Endothelial cell (in vitro differentiated cells): ENCODE measurements at places on chromosomes 7 and 10.
A peak's percentile ranks its signal among the peaks of the same experiment; 100 is the strongest.

- no peak overlapping the region for H3K4me3 ChIP-seq
- H3K36me3 ChIP-seq = peaks cover 9% of the 10 kb centered on the region
- DNase-seq = no peak
Observed at GRCh38 chr10:130407052-130407451, 270.9 kb downstream of the GLRX3 start.

DNA sequence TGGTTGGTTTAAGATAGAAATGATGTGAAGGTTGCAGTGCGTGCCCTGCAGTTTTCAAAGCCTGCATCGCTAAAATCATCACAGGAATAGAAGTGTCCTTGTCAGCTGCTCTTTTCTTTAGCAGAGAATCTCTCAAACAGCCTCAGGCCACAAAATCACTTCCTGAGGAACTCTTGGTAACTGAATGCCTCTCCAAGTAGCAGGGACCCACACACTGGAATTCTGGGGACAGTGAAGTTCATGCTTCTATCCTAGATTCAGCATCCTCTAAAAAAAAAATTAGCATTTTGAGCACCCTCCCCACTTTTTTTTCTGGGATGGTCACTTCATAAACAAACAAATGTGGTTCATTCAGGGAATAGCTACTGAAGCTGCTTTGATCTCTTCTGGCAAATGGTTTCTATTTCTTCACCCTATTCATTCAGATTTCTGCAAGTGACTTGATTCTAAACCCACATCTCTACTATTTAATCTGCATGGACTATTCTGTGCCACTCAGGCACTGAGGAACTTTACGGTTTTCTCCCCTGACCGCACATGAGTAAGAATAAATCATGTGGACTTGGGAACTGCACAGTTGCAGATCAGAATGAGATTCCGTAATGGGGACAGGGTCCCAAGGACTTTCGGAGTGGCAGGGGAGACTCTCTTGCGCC, 306.9 kb downstream of the FRMD4A start:
- no peak overlapping the region for H3K27ac ChIP-seq
- peaks cover 13% of the 10 kb centered on the region for H3K4me1 ChIP-seq
- no peak for DNase-seq

GRCh38 chr10:31768467-31768866, 160.2 kb downstream of the ARHGAP12 start:
- H3K4me3 ChIP-seq = no peak overlapping the region
- H3K27ac ChIP-seq = no peak overlapping the region
- H3K4me1 ChIP-seq = peaks cover 4% of the 10 kb centered on the region

- peaks cover 5% of the 10 kb centered on the region for H3K27me3 ChIP-seq
- H3K4me3 ChIP-seq = peak overlapping the region; percentile 52
- H3K27ac ChIP-seq = peak overlapping the region; percentile 99
- H3K4me1 ChIP-seq = peaks cover 36% of the 10 kb centered on the region
- H3K36me3 ChIP-seq = peaks cover 21% of the 10 kb centered on the region
Observed at GRCh38 chr7:105202616-105203015, 186.1 kb downstream of the SRPK2 start.

- H3K27me3 ChIP-seq = no peaks in the 10 kb centered on the region
- peaks cover 3% of the 10 kb centered on the region for H3K4me1 ChIP-seq
- peaks cover 3% of the 10 kb centered on the region for H3K36me3 ChIP-seq
- no peak overlapping the region for H3K27ac ChIP-seq
Observed at GRCh38 chr7:43592326-43592725, 9.4 kb downstream of the STK17A start.

DNA sequence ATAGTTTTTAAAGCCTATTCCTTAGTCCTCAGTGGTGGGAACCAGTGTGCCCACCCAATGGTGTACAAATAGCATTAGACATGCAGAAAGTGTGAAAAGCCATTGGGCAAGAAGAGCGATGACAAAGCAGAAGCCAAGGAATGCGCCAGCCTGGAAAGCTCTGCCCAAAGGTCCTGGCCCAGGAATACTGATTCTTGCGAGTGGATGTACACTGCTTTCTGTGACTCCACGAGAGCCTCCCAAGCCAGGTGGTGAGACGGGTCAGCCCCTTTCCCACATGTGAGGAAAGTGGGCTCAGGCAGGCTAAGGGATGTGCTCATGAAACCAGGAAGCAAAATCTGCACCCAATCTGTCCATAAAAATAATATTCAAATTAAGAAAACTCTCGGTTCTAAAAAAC, 106.6 kb downstream of the ADCY1 start:
- peaks cover 5% of the 10 kb centered on the region for H3K27me3 ChIP-seq
- DNase-seq = no peak
- H3K36me3 ChIP-seq = peaks cover 57% of the 10 kb centered on the region
- peaks cover 18% of the 10 kb centered on the region for H3K4me1 ChIP-seq
- peak overlapping the region; percentile 75 for H3K4me3 ChIP-seq

DNA sequence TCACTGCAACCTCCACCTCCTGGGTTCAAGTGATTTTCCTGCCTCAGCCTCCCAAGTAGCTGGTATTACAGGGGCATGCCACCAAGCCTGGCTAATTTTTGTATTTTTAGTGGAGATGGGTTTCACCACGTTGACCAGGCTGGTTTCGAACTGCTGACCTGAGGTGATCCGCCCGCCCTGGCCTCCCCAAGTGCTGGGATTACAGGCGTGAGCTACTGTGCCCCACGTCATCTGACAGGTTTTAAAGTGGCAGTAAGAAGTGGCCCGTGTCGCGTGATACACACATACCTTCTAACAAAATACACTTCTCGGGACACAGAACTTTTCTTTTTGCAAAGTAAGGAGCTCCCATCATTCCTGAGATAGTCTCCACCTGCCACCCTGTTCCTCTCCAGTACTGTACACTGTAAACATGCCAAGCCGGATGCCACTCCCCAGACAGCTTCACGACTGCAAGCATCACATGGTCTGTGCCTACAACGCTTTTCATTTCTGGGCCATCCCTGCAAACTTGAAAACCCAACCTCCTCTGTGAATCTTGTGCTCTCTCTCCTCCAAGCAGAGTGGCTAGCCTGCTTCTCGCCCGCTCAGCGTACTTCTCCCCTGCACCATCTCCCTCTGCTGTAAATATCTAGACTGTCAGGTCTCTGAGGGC, 256.3 kb upstream of the KLF14 start:
- no peaks in the 10 kb centered on the region for H3K36me3 ChIP-seq
- peaks cover 4% of the 10 kb centered on the region for H3K27me3 ChIP-seq
- DNase-seq = no peak
- H3K4me3 ChIP-seq = no peak overlapping the region
- peaks cover 4% of the 10 kb centered on the region for H3K4me1 ChIP-seq

DNA sequence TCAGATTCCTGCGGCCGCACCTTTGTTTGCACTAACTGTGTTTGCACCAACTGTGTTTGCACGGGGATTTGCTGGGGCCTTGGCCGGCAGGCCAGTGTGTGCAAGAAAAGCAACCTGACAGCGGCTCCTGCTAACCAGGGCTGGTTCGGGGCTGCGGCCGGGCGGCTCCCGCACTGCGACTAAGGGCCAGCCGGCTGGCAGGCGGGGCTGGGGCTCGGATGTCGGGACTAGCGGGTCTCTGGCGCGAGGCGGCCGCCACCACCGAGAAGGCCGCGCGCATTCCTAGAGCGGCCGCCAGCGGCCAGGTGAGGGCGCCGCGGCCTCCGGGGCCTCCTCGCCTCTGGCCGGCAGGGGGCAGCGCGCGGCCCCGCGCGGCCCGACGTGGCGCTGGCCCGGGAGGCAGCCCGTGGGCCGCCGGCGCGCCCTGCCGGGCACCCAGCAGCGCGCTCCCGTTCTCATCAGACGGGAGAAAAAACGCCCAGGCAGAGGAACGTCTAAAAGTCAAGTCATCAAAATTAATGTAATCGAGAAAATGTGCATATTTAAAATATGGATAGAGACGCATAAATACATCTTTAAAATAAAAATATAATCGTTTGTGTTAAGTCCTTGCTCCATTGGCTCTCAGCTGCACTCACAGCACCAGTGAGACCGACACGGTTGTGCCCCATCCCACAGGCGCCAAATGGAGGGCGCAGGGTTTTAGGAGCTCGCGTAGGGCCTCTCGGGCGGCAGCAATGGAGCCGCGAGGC, 38.5 kb downstream of the ZNF777 start:
- H3K36me3 ChIP-seq = no peaks in the 10 kb centered on the region
- no peak overlapping the region for H3K27ac ChIP-seq
- no peaks in the 10 kb centered on the region for H3K4me1 ChIP-seq
- peaks cover 5% of the 10 kb centered on the region for H3K27me3 ChIP-seq
- peak; percentile 83 for DNase-seq

DNA sequence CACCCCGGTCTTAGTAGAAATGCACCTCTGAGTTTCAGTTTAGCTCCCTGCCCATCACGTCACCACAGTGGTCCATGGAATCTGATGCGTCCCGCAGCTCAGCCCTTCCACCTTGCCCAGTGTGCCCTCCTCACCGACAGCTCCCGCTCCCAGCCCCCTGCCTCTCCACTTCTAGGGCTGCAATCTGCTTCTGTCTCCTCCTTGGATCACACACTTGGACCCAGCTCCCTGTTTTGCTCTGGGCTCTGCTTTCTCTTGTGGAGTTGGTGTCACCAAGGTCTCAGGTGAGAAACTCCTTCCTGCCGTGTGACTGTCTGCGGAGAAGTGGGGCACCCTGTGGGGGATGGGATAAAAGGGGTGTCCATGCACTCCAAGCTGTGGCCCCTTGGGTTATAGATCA, 37.9 kb downstream of the GPR26 start:
- DNase-seq = no peak
- H3K27ac ChIP-seq = no peak overlapping the region
- no peaks in the 10 kb centered on the region for H3K36me3 ChIP-seq
- H3K4me1 ChIP-seq = no peaks in the 10 kb centered on the region

GRCh38 chr10:113381981-113382509, 170.8 kb upstream of the HABP2 start:
- peaks cover 44% of the 10 kb centered on the region for H3K4me1 ChIP-seq
- H3K36me3 ChIP-seq = no peaks in the 10 kb centered on the region
- H3K4me3 ChIP-seq = peak overlapping the region; percentile 44
- DNase-seq = peak; percentile 25
- no peaks in the 10 kb centered on the region for H3K27me3 ChIP-seq

GRCh38 chr7:93836116-93836515, 54.4 kb downstream of the TFPI2 start:
- no peak overlapping the region for H3K27ac ChIP-seq
- no peaks in the 10 kb centered on the region for H3K36me3 ChIP-seq
- H3K4me3 ChIP-seq = no peak overlapping the region

DNA sequence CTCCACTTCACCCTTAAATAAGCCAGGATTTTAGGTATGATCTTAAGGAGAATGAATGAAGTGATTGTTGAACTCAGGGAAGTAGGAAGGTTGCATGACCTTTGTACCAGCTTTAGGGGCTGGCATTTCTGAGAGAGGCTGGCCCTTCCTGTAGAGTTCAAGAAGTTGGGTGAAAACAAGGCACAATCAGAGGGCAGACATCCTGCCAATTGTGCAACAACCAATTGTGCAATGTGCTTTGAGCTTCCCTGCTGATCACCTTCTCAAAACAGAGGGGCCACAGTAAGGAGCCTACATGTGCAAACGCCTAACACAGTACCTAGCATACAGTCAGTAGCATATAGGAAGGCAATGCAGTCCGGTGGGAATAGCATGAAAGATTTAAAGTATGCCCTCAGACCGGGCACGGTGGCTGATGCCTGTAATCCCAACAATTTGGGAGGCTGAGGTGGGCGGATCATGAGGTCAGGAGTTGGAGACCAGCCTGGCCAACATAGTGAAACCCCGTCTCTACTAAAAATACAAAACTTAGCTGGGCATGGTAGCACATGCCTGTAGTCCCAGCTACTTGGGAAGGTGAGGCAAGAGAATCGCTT, 5.4 kb downstream of the CPVL start:
- no peak for DNase-seq
- no peaks in the 10 kb centered on the region for H3K36me3 ChIP-seq
- H3K27ac ChIP-seq = no peak overlapping the region

- H3K36me3 ChIP-seq = peaks cover 23% of the 10 kb centered on the region
- H3K4me1 ChIP-seq = no peaks in the 10 kb centered on the region
- H3K4me3 ChIP-seq = no peak overlapping the region
- H3K27me3 ChIP-seq = peaks cover 13% of the 10 kb centered on the region
- no peak overlapping the region for H3K27ac ChIP-seq
Observed at GRCh38 chr7:157615101-157615817, 278.5 kb downstream of the DNAJB6 start.

- H3K27ac ChIP-seq = peak overlapping the region; percentile 27
- peaks cover 8% of the 10 kb centered on the region for H3K4me1 ChIP-seq
- H3K36me3 ChIP-seq = no peaks in the 10 kb centered on the region
- H3K27me3 ChIP-seq = peaks cover 7% of the 10 kb centered on the region
- H3K4me3 ChIP-seq = peak overlapping the region; percentile 89
- DNase-seq = no peak
Observed at GRCh38 chr7:148962440-148962822, 65.9 kb downstream of the PDIA4 start.

DNA sequence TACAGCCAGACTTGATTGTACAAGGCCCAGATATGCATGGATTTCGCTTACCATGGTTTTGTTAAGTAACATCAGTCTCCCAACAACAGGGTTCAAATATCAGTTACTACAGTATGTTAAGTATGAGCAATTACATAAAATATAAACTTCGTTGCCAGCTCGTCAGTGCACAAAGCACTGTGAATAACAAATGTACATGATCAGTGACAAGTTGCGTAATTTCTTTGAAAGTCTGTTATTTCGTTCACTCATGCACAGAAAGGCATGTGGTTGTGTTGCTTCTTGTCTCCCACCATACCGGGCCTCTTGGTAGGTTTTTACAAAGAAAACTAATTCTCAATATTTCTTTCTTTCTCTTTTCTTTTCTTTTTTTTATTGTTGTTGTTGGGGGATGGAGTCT, 12.5 kb upstream of the ZNF487 start:
- peaks cover 4% of the 10 kb centered on the region for H3K36me3 ChIP-seq
- no peaks in the 10 kb centered on the region for H3K4me1 ChIP-seq
- DNase-seq = no peak
- peaks cover 3% of the 10 kb centered on the region for H3K27me3 ChIP-seq

DNA sequence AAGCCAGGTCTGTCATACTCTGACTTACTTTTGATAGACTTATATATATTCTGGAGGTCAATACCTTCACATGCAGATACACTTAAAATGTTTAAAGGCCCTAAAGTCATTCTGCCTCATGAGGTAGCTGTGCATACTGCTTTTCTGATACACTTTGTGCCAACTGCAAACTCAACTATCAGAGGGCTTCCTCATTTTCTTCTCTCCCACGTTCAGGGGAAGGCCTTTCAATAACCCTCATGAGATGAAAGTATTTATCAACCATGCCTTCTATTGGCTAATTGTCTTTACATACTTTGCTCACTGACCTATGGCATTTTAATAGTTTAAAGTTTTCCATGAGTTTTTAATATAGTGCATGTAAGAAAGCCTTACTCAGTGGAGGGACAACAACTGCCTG, 112.7 kb upstream of the AMPH start:
- no peak overlapping the region for H3K4me3 ChIP-seq
- DNase-seq = no peak
- peaks cover 5% of the 10 kb centered on the region for H3K36me3 ChIP-seq
- no peaks in the 10 kb centered on the region for H3K27me3 ChIP-seq
- no peak overlapping the region for H3K27ac ChIP-seq

- peaks cover 7% of the 10 kb centered on the region for H3K27me3 ChIP-seq
- H3K4me3 ChIP-seq = no peak overlapping the region
- no peaks in the 10 kb centered on the region for H3K4me1 ChIP-seq
- no peak for DNase-seq
Observed at GRCh38 chr10:130935897-130936550, 375.5 kb downstream of the TCERG1L start.

GRCh38 chr7:34823650-34824258, 165.7 kb downstream of the NPSR1 start:
- no peaks in the 10 kb centered on the region for H3K36me3 ChIP-seq
- no peaks in the 10 kb centered on the region for H3K27me3 ChIP-seq
- H3K4me3 ChIP-seq = no peak overlapping the region
- H3K4me1 ChIP-seq = peaks cover 6% of the 10 kb centered on the region

- no peak overlapping the region for H3K27ac ChIP-seq
- H3K4me3 ChIP-seq = no peak overlapping the region
- no peak for DNase-seq
- H3K4me1 ChIP-seq = peaks cover 2% of the 10 kb centered on the region
Observed at GRCh38 chr7:26360650-26361049, 69.0 kb downstream of the SNX10 start.
